ENCODE measurements at places on chromosomes 7 and 10.

DNA sequence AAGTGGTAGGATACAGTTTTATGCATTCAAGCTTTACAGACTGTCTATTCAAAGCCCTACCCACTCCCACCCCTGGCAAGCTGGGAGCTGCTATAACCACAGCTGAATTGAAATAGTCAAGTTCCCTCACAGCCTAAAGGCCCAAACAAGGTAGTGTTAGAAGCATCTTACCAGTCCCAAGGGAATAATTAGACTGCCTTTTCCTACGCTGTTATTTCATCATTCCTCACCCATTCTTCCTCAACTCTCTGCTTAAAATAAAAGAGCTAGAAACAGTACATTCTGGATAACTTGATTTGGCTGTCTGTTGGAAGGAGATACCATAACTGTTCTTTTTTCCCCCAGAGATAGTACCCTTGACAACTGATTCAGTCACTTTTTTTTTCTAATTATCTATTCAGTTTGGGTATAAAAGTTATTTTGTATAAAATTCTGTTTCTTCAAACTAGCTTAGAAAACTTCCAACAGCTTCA lies 54.0 kb downstream of the RAPGEF5 start:
- DNase-seq: no peak

GRCh38 chr10:22534849-22535604 lies 179.4 kb downstream of the PIP4K2A start:
- no peak for DNase-seq

- DNase-seq: no peak
Observed at GRCh38 chr7:126529833-126530232, 722.9 kb downstream of the GRM8 start.

GRCh38 chr7:87091487-87092066 lies 32.1 kb upstream of the ELAPOR2 start:
- no peak for DNase-seq

DNA sequence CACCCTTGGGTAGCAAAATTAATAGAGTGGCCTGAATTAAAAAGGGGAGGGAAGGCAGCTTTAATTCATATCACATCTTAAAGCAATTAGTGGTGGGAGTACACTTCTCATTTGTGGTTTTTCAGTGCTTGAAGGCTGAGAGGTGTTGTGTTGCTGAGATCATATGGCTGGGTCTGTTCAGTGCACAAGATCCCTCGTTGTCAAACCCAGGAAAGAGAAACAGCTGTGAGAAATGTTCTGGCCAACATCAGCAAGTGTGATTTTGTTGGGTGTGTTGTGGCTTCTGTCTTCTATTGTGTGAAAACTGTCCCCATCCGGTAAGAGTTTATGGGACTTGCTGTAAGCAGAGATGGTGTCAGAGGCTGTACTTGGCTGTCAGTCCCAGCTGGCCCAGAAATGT lies 197.9 kb upstream of the BMPER start:
- no peak for DNase-seq

DNA sequence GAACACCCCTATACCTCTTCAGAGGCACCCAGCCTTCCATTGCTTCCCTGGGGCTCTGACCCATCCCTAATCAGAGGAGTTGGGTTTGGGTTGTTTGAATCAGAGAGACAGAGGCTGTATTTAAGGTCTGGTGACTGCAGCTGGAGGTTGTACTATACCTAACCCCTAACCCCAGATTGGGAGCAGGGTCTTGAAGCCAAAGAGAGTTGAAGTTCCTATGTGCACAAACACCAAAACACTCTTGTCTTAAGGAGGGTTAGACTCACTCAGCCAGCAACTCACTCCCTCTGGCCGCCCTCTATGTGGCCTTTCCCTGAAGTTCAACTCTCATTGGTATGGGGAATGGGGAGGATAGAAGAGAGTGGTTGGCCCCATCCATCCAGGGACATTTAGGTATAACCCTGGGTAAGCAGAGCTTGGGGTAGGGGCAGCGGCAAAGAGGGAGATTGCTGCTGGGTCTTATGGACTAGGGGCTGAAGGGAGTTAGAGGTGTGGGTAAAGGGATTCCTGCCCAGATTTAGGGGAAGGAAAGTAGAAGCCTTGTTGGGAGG lies 80.0 kb downstream of the PAX2 start:
- DNase-seq: no peak

- no peak for DNase-seq
Observed at GRCh38 chr10:110274072-110274627, 30.6 kb downstream of the SMNDC1 start.

DNA sequence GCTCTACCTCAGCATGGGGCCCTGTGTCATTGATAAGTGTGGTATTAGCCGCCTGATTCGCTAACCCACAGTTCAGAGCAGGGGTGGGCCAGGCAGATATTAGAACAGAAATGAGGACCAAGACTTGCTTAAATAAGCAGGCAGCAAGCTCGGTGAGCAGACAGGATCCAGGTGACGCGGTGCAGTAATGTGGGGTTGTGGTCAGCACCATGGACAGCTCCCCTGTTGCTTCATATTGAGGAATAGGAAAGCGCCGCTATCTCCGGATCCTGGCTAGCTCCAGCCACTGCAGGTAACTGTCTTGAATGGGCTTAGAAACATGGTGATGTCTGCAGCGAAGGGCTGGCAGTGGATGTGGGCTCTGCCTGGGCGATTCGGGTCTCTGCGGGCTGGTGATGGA lies 51.3 kb upstream of the GPR26 start:
- DNase-seq: peak; percentile 31

DNA sequence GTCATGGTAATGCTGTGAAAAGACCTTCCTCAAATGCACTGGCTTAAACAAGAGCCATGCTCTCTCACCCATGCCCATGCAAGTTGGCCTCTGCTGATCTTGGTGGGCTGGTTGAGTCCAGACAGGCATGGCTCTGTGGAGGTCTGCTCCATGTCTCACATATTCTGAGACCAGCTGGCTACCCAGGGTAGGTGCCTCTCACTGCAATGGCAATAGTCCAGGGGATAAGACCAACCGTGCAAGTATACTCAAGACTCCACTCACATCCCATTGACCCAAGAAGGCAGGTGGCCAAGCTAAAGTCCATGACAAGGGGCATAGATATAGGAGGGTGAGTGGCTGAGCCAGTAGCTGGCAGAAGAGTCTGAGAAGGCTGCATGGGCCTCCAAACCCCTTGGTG lies 14.2 kb upstream of the EBF3 start:
- no peak for DNase-seq

DNA sequence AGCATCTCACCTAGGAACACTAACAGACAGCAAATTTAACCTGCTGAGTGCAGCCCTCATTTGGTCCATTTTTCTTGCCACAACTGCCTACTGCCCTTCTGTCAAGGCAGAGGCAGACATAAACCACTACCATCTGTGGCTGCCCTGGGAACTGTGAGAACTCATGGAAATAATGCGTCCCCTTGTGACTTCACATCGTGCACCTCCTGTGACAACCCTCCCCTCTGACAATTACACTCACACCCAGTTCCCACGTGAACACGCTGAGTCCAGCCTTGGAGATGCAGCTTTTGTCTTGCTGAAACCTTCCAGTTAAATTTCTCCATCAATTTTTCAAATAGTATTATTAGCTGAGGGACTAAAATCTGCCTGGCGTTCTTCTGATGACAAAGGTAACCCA lies 193.1 kb upstream of the KLF14 start:
- no peak for DNase-seq

DNA sequence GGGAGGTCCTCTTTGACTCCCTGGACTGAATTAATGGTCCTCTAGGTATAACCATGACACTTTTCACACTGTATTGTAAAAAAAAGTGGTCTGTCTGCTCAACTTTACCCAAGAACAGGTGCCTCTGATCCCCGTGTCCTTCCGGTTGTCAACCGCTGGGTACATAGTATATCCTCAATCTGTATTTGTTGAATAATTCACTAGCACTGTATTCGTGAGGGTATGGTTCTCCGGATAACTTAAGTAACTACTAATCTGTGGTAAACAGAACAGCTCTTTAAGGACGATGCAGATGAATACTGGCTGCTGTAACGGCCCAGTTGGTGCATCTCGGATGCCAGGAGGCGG lies 472 bp upstream of the ADAM22 start:
- DNase-seq: no peak

DNA sequence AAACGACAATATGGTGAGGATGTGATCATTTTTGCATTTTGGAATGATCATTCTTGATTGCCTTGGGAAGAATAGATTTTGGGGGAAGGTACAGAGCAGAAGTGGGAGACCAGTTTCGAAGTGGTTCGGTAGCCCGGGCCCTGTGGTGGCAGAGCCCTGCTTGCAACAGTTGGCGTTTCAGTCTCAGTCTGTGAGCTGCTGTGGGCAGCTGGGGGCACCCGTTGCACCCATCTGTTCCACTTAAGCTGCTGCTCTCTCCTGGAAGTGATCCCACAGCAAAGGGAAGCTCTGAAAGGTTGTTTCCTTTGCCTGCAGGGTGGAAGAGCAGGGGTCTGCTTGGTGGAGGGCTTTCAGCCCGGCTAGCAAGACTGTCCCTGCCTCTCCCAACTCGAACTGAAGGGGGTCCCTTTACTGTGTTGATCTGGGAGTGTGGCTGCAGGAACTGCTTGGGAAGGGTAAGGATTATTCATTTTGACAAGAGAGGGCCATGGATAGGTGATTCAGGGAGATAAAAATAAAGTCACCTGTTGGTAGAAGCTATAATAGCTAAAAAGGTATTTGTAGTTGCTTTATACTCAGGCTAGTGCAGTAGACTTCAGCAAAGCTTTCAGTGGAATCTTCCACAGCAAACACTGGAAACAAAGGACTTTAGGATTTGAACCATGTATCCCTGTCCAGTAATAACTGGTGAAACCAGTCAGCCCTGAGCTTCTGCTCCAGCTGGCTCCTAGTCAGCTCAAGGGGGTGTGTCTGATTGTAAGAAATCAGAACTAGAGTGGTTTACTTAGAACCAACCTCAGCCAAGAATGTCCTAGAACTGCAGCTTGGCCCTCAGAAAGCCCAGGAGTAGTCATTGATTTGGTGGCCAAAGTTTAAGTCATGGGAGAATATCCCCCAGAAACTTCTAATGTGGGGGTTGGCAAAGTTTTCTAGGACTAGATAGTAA lies 53.1 kb upstream of the PDCD4 start:
- DNase-seq: no peak

DNA sequence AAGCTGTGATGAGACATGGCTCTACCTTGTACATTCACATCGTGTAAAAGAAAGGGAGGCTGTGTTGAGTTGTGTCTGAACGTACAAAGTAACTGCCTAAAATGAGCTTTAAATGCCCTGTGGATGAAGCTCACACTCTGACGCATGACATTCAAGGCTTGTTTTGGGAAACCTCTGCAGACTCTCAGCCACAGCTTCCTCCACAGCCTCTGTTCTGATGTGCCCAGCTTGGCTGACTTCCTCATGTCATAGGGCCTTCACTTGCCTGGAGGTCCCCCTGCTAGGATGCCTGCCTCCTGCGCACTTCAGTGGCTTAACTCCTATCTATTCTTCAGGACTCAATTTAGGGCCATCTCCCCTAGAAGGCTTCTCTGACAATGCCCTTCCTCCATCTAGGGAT lies 230.0 kb upstream of the HABP2 start:
- peak; percentile 13 for DNase-seq

DNA sequence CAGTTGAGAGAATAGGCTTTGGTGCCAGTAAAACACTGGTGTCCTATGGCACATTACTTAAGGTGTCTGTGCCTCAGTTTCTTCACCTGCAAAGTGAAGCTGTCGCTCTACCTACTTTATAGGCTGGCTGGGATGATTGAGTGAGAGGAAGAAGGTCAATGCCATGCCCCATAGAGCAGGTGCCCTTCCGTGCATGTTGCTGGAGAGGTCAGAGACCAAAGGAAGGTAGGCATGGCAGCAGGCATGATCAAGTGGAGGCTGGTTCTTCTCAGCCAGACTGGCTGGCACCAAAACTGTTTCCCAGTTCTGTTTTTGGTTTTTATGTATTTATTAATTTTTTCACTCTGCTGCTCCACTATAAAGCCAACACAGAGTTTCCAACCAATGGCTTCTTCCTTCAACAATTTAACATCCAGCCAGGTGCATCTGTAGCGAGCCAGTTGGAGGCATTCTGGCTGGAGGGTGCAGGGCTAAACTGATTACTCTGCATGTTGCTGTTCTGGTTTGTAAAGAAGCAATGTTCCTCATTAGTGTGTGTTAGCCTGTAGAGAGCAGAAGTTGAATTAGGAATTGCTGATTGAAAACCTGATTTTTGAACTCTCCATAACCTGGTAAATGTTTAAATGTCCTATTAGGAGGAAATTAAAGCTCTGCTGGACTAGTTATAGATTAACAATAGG lies 144.3 kb upstream of the TNS3 start:
- peak; percentile 27 for DNase-seq

- no peak for DNase-seq
Observed at GRCh38 chr10:11284291-11285085, 266.8 kb downstream of the CELF2 start.

DNA sequence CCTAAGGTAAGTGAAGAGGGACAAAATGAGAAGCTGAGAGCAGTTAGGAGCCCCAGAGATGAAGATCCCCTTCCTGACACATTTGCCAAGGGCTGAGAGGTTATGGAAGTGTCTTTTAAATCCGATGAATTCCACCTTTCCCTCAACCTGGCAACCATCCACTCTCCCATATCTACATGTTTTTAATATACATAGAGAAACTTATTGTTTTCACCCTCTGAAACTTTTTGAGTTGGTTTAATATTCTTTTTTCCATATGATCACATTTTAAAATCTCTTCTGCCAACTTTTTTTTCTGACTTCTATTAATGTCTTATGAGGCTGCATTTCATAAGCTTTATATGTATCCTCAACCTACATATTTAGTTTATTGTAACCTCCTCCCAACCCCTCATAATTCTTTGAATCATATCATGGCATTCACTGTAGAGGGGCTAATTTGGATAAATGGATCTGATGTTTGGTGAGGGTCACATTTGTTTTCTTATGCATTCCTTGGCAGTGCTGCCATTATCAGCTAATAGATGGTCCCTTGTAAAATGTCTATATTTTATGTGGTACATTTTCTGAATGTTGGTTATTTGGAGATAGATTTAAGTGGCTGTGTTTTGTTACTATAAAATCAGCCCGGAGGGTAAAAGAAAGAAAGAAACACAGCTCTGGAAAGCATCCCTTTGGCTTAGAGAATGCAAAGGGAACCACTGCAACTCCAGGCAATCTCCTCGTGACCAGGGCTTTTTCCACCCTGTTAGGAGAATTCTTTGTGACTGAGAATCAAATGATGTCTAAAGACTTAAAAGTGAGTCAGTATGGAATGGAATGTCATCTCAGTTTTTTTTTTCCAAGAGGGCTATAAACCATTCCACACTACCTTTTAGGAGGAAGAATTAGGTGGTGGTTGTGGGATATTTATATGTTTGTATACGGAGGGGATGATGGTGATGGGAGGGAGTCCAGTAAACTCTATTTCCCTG lies 334.4 kb downstream of the SUGCT start:
- no peak for DNase-seq

DNA sequence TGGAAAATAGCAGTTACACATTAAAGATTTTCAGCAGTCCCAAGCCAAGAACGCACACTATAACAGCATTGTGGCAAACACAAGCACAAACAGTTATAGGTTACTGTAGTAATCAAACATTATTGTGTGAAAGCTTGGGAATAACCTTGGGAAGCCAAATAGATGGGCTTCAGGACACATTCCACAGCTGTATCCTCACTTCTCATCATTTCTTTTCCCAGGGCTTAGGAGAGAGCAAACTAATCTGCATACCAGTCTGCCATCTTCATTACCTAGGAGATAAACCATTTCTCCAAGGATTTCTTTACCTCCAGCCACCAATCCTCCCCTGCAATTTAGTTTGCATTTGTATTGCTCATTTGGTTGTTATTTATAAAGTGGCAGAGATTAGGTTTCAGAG lies 352.4 kb downstream of the SH2D4B start:
- DNase-seq: no peak
